ENCODE measurements at places on chromosomes 4 and X.

DNA sequence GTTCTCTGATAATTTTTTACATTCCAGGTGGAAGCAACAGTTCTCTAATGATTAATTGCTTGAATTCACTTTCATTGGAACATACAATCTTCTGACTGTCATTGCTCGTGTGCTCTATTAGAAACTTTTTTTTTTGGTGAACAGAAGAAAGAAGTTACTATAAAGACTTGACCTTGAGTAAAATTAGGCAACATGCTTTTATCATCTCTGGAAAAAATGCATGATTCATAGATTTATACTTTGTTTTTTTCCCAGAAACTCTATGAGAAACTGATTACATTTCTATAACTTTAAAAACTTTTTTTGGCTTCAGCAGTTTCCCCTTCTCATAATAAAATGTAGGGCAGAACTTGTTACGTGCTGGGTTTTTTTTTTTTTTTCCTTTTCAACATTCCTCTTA lies 167.6 kb downstream of the ARHGAP10 start:
- DNase-seq, result no peak

- DNase-seq, result no peak
Measured at GRCh38 chrX:39189431-39189830, 388.2 kb downstream of the MID1IP1 start.

DNA sequence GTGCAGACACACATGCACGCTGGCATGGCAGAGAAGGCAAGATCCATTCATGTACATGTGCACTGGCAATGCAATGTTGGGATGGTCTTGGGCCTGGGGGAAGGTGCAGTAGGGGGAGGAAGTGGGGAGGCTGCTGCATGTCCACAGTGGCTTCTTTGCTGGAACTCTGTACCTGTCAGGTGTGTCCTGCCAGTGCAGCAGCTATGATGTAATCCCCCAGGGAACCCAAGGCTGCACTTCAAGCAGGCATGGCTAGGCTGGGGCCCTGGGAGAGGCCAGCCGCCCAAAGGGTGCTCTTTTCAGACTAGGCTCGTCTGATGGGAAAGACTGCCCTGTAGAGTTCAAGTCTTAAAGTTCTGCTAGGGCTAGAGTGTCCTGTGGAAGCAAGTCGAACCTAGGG lies 1304.0 kb downstream of the FAM133A start:
- DNase-seq, result no peak

- DNase-seq, result no peak
Measured at GRCh38 chr4:112563431-112564200, 47.6 kb upstream of the NEUROG2 start.

GRCh38 chrX:44071847-44072551 lies 98.8 kb upstream of the NDP start:
- DNase-seq, result peak; percentile 91

DNA sequence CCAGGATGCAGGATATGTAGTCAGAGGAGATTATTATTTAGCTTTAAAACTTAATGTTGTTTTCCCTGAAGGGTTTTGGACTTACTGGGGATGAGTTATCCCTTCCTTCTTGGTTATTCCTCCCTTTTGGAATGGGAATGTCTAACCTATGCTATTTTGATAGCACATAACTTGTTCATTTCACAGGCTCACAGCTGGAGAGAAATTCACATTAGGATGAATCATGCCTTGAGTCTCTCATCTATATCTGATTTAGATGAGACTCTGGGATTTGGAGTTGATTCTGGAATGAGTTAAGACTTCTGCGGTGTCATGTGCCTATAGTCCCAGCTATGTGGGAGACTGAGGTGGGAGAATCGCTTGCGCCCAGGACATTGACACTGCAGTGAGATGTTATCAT lies 81.1 kb downstream of the ATP11C start:
- no peak for DNase-seq

- peak; percentile 61 for DNase-seq
Measured at GRCh38 chr4:1777822-1778641, 15.1 kb upstream of the FGFR3 start.

GRCh38 chrX:77404419-77404818 lies 42.8 kb upstream of the FGF16 start:
- no peak for DNase-seq

DNA sequence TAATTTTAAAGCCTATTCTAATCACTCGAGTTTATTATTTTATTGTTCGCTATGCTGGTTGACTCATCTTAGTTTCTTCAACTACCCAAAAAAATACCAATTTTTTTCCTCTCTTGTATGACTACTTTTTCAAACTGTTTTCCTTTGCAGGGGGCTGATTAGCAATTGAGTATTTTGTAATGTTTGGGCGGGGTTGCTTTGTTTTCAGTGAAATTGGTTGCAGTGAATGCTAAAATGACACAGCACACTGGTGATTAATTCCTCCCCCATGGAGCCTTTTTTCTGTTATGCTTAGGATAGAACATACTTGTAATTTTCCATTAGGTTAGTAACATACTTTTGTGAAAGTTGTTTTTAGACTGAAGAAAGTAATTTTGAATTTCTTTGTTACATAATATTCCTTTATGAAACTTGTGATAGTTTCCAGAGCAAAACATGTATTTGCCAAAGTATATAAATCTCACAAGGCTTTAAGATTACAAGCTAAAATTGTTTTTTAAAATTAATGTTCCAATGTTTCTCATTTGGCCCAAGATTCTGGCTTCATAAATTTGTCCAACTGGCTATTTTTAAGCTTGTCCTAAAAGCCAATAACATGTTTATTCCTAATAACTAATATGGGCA lies 120.4 kb downstream of the CHIC1 start:
- DNase-seq, result peak; percentile 2

- DNase-seq, result peak; percentile 59
Measured at GRCh38 chrX:149259241-149259640, 245.9 kb downstream of the IDS start.

GRCh38 chr4:119570401-119570800 lies 58.2 kb downstream of the PDE5A start:
- no peak for DNase-seq

GRCh38 chr4:153266988-153267387 lies 62.7 kb downstream of the TRIM2 start:
- DNase-seq, result no peak

GRCh38 chr4:27515140-27515539 lies 654.5 kb downstream of the STIM2 start:
- DNase-seq, result no peak

DNA sequence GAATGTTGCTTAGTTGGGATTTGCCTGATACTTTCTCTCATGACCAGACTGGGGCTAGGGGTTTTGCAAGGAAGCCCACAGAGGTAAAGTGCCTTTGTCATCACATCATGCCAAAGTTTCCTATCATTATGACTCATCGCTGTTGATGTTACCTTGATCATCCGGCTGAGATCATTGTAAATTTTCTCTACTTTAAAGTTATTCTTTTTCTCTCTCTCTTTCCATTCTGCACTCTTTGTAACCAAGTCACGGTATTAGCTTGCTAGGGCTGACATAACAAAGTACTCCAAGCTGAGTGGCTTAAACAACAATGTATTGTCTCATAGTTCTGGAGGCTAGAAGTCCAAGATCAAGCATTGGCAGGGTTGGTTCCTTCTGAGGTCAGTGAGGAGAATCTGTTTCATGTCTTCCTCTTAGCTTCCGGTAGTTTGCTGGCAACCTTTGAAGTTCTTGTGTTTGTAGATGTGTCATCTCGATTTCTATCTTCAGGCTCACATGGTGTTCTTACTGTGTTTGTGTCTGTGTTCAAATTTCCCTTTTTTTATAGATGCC lies 113.0 kb downstream of the DTHD1 start:
- DNase-seq, result peak; percentile 66

GRCh38 chr4:47442980-47443379 lies 20.5 kb downstream of the COMMD8 start:
- no peak for DNase-seq

DNA sequence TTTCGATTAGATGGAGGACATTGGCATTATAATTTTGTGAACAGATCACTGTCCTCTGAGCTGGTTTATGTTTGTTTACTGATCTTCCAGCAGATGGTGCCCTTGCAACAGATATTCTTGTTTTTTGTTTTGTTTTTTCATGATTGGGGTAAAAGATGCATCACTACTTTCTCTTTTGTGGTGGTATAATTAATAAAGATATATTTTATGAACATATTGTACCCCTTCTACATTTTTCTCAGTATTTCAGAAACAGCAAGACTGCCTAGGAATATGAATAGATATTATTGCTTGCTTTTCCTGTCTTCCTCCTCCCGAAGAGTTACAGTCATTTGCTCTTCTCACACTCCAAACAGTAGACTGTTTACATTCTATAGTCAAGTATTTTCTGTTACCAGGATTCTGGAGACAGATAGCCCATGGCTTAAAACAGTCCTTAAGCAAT lies 905.2 kb downstream of the TRAM1L1 start:
- DNase-seq, result peak; percentile 6

GRCh38 chr4:165177725-165178666 lies 29.4 kb upstream of the KLHL2 start:
- DNase-seq, result no peak

- no peak for DNase-seq
Measured at GRCh38 chrX:11837437-11837836, 79.4 kb downstream of the MSL3 start.

All from HT1080 (cell line).